ENCODE measurements at places on chromosomes 13 and 19.

DNA sequence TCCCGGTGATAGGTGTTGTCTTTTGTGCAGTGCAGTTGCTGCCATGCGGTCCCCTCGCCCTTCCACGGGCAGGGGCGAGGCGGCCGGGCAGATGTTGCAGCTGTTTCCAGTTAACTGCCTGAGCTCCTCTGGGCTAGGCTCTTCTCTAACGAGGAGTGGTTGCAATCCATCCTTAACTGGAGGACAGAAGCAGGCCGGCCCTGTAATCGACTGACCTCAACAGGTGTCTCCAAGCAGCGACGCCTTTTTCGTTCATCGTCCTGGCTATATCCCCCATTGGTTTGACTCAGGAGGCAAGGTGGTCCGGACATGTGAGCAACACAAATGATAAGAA is 1.9 kb upstream of the TSC22D1 start:
- DNase-seq = no peak

DNA sequence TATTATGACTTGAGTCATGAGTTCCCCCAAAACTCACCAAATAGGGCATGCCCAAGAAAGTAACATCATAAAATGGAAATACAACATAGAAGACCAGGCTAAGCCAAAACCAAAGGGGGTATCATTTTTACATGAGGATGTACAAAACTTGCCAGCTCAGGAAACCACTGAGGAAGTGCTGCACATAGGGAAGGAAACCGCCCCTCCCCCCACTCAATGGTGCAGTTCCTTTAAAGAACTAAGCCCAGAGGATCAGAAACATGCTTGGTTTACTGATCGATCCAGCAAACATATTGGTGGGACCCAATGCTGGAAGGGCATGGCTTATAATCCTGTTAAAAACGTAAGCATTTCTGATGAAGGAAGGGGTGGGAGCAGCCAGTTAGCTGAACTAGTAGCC is 4.2 kb upstream of the ZNF486 start:
- DNase-seq = no peak

- DNase-seq = peak; percentile 25
These were observed 1.3 kb downstream of the NECTIN2 start for GRCh38 chr19:44847144-44848035.

- DNase-seq = no peak
These were observed 51.8 kb upstream of the GPI start for GRCh38 chr19:34313188-34313587.

GRCh38 chr13:113548171-113548641 is 36.3 kb upstream of the TFDP1 start:
- DNase-seq = peak; percentile 41

- DNase-seq = no peak
These were observed 3.9 kb downstream of the ACP7 start for GRCh38 chr19:39087907-39088686.

DNA sequence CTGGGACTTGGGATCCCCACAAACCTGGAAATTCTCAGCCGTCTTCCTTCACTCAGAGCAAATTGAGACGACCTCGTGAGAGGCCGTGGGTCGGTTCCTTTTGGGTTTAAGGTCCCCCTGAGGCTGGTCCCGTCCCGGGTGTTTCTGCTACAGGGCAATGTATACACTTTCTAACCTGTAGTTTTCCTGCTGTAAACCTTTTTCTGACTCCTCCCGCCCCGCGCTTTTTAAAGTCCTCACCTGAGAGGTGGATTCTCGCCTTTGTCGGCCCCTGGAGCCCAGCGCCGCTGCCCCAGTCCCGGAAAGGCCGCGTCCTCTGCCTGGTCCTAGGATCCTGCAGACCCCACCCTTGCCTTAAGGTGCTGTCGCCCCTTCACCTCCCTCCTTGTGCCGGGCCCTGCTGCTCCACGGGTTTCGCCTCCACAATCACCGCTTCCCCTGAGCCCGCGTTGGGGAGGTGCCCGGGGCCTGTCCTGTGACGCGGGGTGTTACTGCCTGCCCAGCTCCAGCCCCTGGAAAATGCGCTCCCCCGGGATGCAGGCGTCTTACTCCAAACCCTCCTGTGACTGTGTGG is 391 bp downstream of the ZNF761 start:
- DNase-seq = no peak

DNA sequence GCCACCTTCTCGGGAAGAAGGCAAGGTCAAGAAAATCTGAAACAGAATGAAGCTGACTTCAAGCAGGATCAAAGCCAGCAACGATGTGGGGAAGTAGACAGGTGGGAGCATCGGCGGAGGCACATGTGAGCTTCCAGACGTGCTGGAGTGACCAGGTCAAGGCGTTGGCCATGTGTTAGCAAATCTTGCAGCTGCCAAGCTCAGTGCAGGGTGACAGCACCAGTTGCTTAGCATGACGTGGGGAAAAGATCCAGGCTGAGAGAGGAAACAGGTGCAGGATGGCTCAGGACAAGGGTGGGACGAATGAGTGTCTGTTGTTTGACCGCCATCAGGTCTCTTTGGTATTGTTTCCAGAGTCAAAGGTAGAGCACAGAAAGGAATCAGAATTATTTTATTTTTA is 92.3 kb downstream of the TNFSF13B start:
- DNase-seq = no peak

- no peak for DNase-seq
These were observed 12.4 kb downstream of the RAB20 start for GRCh38 chr13:110548891-110549794.

DNA sequence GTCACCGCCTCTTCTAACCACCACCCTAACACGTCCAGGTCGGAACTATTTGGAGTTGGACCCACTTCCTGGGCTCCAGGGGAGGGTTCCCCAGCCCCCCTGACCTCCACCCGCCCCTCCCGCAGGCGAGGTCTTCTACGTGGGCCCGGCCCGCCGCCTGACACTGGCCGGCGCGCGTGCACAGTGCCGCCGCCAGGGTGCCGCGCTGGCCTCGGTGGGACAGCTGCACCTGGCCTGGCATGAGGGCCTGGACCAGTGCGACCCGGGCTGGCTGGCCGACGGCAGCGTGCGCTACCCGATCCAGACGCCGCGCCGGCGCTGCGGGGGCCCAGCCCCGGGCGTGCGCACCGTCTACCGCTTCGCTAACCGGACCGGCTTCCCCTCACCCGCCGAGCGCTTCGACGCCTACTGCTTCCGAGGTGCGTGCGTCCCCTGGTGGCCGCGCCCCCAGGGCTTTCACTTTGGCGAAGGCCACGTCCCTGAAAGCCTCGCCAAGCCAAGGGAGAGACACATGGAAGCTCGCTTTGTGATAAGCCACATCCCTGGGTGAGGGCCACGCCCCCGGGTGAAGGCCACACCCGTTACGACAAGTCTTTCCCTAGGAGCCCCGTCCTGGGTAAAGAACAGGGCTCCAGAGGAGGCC is 13.2 kb downstream of the NCAN start:
- no peak for DNase-seq

GRCh38 chr13:47480121-47480520 is 521.0 kb downstream of the SUCLA2 start:
- no peak for DNase-seq

- DNase-seq = no peak
These were observed 702 bp downstream of the PTH2 start for GRCh38 chr19:49422407-49423070.

- DNase-seq = peak; percentile 12
These were observed 107.0 kb downstream of the KL start for GRCh38 chr13:33123066-33123859.

DNA sequence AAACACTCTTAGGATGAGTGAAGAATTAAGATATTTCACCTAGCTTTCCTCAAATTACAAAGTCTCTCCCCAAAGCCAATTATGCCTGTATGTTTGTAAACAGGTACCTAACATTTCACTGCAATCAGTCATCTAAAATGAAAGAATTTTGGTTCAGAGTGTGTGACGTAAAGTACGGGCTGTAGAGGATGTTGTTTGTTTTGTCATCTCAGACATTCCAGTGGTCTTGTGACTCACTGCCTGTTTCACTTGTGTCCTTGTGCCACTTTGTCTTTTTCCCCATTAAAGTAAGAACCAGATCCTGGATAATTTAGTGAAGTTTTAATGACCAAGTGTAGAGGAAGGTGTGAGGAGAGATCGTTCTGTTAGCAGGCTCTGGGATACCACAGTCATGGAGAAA is 28.6 kb upstream of the EID2 start:
- DNase-seq = no peak

DNA sequence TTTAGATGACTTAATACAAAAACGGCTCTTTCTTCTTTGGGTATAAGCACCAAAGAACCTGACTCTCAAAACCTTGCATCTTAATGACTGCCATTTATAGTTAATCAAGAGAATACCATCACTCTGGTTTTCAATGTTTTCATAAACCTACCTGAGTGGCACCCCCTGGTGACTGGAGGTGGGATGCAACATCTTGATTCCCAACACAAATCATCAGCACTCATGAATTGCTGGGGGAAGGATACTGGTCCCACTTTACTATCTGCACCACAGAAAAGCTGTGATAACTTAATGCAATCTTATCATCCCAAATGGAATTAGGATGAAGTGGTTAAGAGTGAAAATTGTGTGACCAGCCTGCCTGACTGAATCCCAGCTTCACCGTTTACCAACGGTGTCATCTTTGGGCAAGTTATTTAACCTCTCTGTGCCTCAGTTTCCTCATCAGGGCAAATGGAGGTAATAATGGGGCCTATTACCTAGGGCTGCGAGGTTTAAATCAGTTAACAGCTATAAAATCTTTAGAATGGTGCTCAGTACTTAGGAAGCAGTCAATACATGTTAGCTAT is 366.4 kb downstream of the KLF12 start:
- DNase-seq = no peak

DNA sequence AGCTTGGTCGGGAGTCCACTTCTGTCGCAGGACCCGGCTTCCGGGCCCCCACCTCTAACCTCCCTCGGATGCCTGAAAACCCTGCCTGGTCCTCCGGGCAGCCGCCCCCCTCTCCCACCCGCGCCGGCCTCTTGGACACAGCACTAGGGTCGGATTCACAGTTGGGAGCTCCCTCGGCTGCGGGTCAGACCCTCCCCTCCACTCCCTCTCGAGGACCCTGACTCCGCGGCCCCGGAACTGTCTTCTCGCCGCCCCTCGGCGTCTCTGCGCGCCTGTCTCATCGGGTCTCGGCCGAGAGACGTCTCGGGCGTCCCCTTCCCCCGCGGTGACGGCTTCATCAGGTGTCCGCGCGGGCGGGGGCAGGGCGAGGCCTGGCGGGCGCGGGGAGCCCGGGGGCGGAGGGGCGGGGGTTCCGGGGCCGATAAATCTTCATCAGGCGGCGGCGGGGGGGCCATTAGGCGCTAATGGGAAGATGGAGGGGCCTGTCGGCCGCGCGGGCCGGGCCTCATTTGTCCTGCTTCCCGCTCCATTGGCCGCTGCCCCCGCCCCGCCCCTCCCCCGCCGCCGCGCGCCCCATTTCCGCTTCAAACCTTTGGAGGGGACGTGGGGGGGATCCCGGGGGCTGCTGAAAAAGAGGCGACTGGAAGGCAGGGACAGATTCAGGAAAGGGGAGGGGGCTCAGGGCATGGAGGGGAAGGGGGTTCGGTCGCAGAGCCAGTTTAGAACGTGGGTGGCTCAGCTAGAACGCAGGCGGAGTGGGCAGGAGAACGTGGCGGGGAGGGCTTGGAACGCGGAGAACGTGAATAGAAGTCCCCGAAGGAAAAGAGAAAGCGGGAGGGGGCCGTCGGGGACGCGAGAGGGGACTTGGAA is 11.8 kb upstream of the ERFL start:
- no peak for DNase-seq

- no peak for DNase-seq
These were observed 15.0 kb downstream of the GJB6 start for GRCh38 chr13:20217168-20217567.

- no peak for DNase-seq
These were observed 13.3 kb downstream of the IFT88 start for GRCh38 chr13:20580257-20580656.

- peak; percentile 5 for DNase-seq
These were observed at the start of gene HS6ST3 for GRCh38 chr13:96089749-96090239. TSS of gene HS6ST3 (plus strand) at chr13:96090107.

DNA sequence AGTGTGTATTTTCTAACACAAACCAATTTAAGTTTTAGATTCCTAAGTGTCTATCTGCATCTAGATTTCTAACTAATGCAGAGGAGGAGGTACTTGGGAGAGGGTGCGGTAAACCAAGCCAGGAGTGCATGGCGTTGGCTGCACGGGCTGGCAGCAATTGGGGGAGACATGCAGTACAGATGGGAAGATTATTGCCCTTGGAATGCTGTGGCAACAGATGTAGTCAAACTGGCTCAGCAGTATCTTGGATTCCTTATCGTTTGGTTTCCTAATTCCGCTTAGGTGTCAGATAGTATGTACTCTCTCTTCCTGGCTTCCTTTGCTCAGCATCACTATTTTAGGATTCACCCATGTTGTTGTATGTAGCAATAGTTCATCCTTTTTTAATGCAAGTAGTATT is 29.4 kb upstream of the STK24 start:
- no peak for DNase-seq

- no peak for DNase-seq
These were observed 1077.6 kb downstream of the DIAPH3 start for GRCh38 chr13:59086147-59086546.

DNA sequence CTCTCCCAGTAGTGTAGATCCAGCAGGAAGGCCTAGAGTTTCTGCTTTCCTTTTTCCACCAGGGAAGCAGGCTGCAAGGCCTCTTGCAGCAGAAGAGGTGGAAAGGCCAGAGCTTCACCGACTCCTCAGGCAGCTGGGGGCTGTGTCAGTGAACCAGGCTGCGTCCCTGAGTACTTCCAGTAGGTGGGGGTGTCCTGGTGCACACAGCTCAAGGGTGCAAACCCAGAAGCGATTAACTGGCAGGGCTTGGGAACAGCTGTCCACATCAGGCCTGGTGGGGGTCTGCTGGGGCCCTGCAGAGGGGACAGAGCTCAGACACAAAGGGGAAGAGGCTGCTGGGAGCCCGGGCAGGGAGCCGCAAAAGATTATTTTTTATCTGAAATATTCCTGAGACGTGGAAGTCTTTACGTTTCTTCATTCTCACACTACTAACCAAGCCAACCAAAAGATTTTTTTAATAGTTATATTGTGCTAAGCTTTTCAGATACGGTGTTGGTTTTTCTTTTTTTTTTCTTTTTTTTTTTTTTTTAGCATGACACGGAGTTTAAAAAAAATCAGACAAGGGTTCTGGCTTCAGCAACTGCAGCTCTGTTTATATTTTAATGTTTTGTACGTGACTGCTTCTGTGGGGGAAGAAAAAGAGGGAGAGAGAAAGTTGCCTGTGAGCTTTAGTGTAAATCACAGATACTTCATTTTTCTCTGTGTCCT is 11.0 kb downstream of the TSHZ3 start:
- DNase-seq = no peak

DNA sequence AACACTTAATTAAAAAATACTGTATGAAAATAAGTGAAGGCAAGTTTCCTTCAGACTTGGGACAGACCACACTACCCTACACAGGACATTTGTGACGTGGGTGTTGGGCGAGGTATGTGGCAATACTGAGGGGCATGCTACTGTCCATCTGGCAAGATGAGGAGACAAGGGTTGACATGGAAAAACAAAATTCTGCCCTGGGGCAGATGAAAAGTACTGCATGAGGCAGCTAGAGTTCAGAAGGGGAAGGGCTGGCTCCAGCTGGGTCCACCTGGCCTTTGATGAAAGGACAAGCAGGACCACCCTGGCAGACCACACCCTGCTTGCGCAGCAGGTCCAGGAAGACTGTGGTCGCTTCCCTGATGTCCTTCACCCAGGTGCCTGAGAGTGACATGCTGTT is 43.2 kb downstream of the LATS2 start:
- DNase-seq = no peak

Measured in anterior cingulate cortex (tissue), 58 donors.